Naive thymus-derived CD8-positive, alpha-beta T cell (primary cell): ENCODE measurements at places on chromosomes 2 and 18.

- no peak for DNase-seq
Observed at GRCh38 chr2:85831735-85832134, 57.1 kb downstream of the ST3GAL5 start.

- DNase-seq, result no peak
Observed at GRCh38 chr2:128668946-128669345, 350.3 kb upstream of the HS6ST1 start.

GRCh38 chr18:55245211-55245614 is 286.0 kb upstream of the CCDC68 start:
- DNase-seq, result no peak

DNA sequence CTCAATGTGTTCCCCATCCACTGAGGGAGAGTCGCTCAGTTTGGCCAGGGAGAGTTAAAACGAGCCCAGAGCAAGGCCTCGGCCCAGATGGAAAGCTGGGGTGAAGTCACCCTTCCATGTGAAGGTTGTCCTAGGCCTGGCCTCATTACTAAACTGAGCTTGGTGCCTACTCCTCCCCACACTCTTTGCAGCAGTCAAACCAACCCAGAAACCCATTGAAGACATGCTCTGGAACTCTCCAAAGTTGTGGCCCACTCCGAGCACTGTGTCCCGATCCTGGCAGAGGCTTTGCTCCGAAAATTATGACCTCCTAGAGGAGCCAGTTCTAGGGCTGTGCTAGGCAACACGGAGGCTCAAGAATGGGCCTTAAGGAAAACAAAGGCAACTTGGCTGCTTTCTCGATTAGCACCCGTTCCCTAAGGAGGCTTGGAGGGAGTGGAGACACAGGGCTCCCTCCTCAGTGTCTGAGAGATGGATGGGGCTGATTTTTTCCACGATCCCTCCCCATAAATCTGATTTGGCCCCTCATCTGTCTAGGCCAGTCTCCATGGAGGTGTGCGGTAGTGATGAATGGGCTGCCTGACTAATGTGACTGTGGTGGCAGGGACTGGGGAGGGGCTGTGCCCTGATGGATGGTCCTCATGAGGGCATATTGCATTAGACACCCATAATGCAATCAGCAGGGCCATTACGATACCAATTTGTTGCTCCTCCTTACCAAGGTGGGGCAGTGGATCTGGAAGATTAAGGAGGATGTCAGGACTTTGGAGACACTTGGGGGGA is 11.7 kb upstream of the CYP26B1 start:
- DNase-seq, result no peak

DNA sequence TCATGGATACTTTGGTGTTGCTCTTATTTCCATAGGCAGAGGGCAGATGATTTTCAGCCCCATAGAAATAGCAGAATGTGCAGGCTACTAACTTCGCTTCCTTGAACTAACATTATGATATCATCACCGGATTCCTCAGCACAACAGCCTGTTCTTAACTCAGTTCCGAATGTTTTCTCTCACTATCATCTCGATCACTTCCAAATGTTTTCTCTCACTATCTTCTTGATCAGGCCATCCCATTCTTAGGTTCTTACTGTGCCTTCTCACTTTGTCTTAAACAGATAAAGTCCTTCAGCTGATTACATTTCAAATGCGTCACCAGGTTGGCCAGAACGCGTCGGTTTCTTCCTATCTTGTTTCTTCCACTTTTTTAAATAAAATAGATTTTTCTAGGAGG is 11.4 kb upstream of the MBD2 start:
- no peak for DNase-seq

DNA sequence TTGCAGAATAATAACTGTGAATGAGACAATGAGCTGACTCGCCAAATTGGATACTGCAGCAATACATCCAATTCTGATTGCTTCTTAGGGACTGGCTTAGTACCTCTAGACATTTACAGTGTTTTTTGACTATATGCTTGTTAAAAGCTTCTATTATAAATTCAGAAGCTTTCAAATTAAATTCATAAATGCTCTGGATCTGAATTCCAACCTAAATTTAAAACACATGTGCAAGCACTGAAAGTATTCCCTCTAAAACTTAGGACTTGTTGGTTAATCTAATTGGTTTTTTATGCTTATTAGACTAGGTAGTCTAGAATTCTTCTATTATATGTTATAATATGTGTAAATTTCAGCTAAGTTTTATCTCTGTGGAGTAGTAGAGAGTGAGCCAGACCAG is 306.9 kb downstream of the CPS1 start:
- no peak for DNase-seq

DNA sequence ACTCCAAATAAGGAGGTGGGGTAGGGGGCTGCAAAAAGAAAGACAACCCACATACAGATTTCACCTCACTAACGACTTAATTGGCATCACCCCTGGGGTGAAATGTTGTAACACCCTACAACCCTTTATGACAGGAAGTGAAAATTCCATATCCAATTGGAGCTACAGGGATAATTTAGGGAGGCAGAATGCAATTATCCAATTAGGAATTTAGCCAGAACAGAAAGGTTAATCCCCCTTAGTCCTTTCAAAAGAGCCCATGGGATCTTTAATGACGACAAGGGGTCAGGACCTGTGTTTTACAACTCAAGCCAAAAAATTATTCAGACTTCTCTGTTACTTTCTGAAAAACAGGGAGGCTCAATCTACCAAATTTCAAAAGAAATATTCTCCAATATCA is 1027.1 kb downstream of the TMEM182 start:
- no peak for DNase-seq

DNA sequence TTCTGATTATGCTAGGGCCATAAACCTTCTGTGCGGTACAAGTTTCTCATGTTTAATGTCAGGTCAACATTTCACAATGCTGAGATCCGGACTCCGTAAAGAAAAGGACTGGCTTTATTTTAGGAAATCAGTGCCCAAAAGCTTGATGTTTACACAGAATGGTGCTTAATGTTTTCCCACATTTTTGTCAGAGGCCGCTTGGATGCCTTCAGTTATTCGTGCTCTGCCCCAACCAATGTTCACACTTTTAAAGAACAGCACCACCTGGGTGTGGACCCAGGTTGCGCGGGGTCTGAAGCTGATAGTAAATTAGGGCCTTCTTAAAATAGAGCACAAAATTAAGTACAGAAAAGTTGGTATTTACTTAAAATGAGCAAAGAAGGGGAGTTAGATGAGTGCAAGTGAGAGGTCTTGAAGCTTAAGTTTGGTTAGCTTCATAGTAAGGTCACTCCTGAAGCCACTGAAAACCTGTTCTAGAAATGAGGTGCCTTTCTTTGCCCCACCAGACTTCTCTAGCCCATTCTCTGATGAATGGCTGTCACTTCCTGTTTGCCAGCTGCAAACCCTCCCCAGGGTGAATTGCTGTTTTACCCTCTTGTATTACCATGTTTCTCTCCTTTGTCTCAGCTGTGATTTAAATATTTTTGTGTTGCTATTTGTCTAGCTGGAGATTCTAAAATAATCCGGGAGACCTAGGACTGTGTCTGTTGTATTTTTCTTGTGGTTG is 20.5 kb downstream of the SLC3A1 start:
- DNase-seq, result no peak

DNA sequence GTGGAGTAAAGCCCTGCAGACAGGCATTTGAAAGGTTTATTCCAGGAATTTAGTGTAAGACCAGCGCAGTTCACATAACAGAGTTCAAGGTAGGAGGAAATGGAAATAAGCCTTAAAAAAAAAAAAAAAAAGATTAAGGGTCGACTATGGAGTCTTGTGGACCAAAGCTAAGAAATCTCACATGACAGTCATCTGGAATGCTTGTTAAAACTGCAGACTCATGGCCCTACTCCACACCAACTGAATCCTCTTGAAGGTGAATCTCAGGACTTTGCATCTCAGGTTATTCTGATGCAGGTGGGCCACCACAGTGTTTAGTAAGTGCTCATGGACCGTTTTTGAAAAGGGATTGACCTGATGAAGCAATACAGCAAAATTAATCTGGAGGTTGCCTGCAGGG is 8.8 kb downstream of the TTLL4 start:
- no peak for DNase-seq

GRCh38 chr2:105243961-105244360 is 2.4 kb downstream of the GPR45 start:
- DNase-seq, result no peak

- no peak for DNase-seq
Observed at GRCh38 chr2:241816431-241817121, 7.6 kb downstream of the NEU4 start.

GRCh38 chr2:207694811-207695281 is 16.6 kb upstream of the CCNYL1 start:
- no peak for DNase-seq

DNA sequence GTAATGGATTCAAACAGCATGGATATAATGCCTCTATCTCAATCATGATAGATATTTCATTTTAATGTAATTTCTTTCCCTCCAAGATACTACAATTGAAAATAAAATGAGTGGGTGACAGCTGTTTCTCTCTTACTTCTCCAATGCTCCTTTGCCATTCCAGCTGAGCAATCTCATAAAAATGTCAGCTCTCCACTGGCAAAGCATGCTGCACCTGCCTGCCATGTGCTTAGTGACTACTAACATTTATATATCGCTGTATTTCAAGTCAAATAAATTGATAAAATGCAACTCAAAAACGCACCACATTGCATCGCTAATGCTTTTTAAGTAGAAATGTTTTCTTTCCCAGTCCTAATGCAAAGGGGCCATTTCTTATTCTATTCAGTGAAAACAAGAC is 1093.9 kb downstream of the CBLN2 start:
- no peak for DNase-seq

GRCh38 chr2:54373855-54374254 is 82.3 kb upstream of the SPTBN1 start:
- no peak for DNase-seq

DNA sequence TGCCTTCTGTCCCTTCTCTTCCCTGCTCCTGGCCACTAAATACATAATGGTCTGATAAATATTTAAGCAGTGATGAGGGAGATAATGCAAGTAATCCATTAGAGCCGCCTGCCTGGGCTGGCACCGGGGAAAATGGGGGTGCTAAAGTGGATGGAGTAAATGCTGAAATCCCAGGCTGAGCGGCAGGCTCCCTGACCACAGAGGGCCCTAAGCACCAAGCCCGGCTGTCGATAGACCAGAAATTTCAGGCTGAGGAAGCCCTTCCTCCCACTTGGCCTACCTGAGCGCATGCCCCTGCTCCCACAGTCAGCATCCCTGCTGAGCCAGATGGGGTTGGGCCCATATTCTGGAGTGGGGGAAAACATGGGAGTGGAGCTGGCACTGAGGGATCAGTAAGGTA is 197.5 kb upstream of the SKOR2 start:
- no peak for DNase-seq

GRCh38 chr2:75204833-75205232 is 5.5 kb upstream of the TACR1 start:
- no peak for DNase-seq

- no peak for DNase-seq
Observed at GRCh38 chr18:53946594-53946993, 277.9 kb downstream of the MBD2 start.

DNA sequence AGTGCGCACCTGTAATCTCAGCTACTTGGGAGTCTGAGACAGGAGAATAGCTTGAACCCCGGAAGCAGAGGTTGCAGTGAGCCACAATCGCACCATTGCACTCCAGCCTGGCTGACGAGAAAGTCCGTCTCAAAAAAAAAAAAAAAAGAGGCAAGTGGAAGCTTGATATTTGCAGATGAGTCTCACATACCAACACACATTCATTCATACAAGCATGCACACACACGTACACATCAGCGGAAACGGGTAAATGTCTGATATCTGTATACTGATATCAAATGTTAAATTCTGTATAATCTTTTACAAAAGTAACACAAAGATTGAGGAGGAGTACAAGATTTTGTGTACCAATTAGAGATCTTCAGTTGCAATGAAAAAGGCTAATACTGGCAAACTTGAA is 47.8 kb upstream of the SPOPL start:
- no peak for DNase-seq

GRCh38 chr2:125386074-125386473 is 1269.9 kb upstream of the GYPC start:
- DNase-seq, result no peak

- DNase-seq, result no peak
Observed at GRCh38 chr2:40470822-40471813, 19.2 kb upstream of the SLC8A1 start.

GRCh38 chr2:240919161-240919781 is 13.1 kb downstream of the CROCC2 start:
- no peak for DNase-seq

GRCh38 chr2:120854766-120855530 is 119.3 kb downstream of the GLI2 start:
- DNase-seq, result no peak

DNA sequence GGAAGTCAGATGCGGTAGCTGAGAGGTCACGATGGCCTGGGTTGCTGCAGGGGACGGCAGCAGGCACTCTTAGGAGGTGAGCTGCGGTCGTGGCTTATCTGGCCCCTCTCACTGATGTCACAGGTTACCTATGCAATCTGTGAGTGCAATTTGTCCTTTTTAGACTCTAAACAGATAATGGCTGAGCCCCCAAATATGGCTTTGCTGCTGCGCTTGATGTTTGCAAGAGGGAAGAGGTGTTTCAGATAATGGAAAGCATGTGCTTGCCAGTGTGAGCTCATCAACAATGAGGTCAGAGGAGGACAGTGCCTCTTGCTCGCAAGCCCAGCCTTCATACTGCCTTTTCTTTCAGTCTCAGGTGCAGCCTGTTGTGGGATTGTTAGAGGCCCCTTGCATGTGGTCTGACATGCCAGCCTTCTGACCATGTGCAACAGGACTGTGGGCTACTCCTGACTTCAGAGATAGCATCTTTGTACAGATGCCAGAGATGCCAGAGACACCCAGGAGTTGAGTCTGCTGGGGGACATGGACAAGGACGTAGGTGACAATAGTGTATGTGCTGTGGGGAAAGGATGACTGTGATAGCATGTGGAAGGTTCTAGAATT is 151.3 kb downstream of the TANC1 start:
- DNase-seq, result no peak

DNA sequence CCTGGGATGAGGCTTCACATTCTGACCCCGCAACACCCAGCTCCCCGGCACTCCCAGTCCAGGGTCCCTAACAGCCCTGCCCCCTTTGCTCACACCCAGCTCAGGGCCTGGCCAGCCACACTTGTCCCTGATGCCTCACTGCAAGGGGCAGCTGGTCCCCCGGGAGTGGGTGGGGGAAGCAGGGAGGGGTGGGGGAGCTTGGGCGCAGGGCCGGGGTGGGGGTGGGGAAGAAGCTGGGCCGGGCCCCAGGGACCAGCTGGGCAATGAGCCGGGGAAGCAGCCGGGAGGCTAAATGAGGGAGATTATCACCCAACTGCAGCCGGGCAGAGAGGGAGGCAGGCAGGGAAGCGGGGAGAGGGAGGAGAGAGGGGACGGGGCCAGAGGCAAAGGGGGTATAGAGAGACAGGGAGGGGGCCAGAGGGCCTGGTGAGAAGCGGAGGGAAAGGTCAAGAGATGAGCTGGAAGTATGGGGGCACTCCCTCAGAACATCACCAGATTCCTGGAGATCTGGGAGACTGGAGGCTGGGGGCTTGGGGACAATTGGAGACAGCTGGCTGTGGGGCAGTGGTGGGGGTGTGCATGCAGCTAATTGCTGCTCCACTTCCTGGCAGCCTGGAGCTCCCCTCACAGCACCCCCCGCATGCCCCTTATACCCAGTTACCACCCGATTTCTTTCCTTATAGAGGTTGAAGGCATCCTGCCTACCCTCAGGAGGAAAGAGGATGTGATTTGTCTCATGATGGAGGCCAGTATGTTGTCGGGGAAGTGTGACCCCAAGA is 2.5 kb upstream of the ASIC4 start:
- no peak for DNase-seq

- DNase-seq, result no peak
Observed at GRCh38 chr2:28488858-28489575, 6.8 kb upstream of the PLB1 start.

- no peak for DNase-seq
Observed at GRCh38 chr2:180376066-180376465, 369.0 kb upstream of the CWC22 start.

GRCh38 chr18:1294229-1294628 is 389.6 kb downstream of the ADCYAP1 start:
- no peak for DNase-seq
